ENCODE measurements at places on chromosomes 11 and 22.

GRCh38 chr22:32444068-32444467 is 20.2 kb downstream of the BPIFC start:
- no peak for DNase-seq

- DNase-seq: no peak
Measured at GRCh38 chr22:27533105-27533745, 268.3 kb downstream of the MN1 start.

GRCh38 chr22:49918911-49919881 is 762 bp downstream of the CRELD2 start:
- no peak for DNase-seq

GRCh38 chr11:45275828-45276227 is 10.3 kb downstream of the SYT13 start:
- DNase-seq: no peak

- DNase-seq: no peak
Measured at GRCh38 chr11:14538271-14538925, 18.2 kb upstream of the PSMA1 start.

All from stimulated activated naive CD4-positive, alpha-beta T cell treated with Interleukin-2 at 50 U/mL for 16 hours (primary cell).